EL (cell line): ENCODE measurements at places on chromosomes 12 and 14.

DNA sequence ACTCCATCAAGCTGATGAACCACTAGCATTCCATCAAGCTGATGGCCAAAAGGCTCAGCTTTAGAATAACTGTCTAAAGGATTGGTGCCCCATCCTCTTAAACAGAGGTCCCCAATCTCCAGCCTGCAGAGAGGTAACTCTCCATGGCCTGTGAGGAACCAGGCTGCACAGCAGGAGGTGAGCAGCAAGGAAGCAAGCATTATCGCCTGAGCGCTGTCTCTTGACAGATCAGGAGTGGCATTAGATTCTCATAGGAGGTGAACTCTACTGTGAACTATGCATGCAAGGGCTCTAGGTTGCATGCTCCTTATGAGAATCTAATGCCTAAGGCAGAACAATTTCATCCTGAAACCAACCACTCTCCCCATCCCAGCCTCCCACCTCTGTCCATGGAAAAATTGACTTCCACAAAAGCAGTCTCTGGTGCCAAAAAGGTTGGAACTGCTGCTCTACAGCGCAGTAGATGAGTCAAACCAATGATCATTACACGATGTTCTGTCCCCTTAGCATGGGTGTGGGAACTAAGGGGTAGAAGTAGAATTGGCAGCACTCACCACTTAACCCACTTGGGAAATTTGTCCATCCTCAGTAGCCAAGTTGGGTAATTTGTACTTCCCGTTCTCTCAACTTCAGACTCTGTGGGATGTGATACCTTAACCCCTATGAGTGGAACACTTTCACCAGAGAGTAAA is 66.9 kb downstream of the ANKS1B start:
- no peak for DNase-seq

DNA sequence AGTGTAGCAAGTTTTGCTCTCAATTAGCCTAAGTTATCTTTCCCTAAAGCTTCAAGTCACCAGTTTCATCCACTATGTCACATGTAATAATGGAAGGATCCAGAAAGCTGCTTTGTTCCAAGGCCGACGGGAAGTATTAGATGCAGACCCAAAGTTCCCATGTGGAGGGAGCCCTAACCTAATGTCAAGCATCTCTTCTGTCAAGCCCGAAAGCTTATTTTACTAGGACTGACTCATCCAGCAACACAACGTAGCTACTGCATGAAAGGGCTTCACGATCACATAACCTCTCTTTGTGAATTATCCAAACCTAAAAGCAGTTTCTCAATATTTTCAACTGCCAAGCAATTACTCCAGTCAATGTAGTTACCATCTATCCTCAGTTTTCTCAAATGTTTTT is 133.4 kb downstream of the SLC6A15 start:
- no peak for DNase-seq

GRCh38 chr12:127822809-127823411 is 444.1 kb upstream of the TMEM132C start:
- DNase-seq, result no peak

DNA sequence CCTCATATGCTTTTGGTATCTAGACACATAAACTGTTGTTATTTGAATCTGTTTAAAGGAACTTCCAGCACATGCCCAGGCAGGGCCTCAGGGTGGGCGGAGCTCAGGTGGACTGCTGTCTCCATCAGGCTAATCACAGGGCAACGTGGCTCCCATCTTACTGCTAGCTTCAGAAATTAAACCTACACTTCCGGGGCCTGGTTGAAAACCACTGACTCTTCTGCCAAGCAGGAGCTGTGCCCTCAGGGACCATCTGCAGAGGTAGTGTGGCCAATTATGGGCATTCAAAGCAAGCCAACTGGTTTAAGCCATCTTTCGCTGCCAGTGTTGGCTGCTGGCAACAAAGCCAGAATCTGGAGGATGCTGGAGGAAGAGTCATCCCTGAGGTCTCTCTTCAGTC is 97.5 kb downstream of the TMX1 start:
- no peak for DNase-seq

GRCh38 chr12:26648584-26648983 is 184.4 kb downstream of the ITPR2 start:
- DNase-seq, result peak; percentile 93

GRCh38 chr14:72603639-72604038 is 290.3 kb downstream of the DPF3 start:
- peak; percentile 23 for DNase-seq

DNA sequence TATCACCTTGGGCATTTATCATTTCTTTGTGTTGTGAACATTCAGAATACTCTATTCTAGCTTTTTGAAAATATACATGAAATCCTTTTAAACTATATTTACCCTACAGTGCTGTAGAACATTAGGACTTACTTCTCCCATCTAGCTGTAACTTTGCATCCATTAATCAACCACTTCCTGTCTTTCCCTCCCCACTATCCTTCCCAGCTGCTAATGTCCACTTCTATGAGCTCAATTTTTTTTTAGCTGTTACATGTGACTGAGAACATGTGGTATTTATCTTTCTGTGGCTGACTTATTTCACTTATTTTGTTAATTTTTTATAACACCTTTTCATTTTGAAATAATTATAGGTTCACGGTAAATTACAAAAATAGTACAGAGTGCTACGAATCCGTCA is 136.0 kb downstream of the LMNTD1 start:
- DNase-seq, result no peak

DNA sequence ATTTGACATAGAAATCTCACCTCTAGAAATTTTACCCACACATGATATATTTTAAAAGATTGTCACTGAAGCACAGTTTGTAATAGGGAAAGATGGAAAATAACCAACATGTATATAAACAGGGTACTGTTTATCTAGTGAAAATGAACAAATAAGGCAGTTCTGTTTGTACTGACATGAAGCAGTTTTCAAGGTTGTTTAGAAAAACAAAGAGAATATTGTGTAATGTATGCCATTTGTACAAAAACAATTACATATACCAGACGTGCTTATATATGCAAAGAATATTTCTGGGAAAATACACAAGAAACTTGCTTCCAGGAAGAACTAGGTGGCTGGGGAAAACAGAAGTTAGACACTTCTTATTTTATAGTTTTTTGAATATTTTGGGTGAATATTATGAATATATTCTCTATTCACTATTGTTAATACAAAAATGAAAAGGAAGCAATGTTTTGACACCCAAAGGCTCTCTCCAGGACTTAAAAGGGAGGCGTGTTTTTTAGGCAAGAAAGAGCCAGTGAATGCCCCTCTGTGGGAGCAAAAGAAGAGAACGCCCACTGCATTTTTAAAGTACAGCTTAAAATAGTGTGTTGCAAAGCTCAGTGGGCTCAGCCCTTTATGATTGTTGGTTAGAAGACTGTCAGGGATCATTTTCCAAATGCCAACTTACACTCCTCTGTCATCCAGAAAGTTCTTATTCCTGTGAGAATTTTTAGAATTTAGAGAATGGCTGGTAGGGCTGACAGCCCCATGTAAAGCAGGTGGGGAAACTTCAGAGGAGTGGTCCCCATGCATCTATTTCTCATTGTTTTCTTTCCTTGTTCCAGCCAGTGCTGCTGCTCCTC is 59.6 kb upstream of the FERMT2 start:
- DNase-seq, result no peak

DNA sequence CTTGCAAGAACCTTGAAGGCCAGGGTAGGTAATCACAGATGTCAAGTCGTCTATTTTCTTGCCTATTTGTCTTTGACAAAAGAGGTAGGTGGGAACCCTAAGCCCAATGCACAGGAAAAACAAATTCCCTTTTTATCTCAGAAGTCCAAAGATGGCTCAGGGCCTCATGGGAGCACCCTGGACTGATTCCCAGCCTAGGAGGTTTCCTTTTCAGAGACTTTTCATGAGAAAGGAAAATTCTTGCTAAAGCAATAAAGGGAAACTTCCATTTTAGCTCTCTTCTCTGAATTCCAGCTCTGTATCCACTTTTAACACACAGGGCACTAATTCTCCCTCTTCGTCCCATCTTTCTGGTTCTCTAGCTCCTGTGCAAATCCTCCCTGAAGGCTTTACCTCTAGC is 1.2 kb downstream of the ZNF641 start:
- DNase-seq, result no peak

DNA sequence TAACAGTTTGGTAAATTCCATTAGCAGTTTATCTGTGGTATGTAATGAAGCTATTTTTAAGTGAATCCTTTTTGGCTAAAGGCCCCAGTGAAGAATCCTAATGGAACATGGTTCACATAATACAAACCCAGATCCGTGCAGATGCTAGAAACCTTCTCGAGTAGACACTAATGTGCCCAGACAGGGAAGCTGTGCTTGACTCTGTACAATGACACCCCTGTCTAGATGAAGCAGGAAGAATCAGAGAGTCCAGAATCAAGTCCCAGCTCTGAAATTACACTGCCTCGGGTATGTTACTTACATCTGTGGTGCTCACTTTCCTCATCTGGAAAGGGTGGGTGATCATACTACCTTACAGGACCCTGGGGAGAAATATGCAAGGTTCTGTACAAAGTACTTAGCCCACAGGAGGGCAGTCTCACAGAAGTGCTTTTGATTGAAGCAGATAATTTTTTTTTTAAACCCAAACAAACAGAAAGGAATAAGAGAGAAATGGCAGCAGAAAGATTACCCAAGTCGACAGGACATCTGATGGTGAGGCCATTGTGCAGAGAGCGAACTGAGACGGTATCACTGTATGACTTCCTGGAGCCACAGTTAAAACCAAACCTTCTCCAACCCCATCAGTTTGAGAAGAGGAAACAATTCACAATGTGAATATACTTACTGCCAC is 8.5 kb downstream of the CRACR2A start:
- no peak for DNase-seq

DNA sequence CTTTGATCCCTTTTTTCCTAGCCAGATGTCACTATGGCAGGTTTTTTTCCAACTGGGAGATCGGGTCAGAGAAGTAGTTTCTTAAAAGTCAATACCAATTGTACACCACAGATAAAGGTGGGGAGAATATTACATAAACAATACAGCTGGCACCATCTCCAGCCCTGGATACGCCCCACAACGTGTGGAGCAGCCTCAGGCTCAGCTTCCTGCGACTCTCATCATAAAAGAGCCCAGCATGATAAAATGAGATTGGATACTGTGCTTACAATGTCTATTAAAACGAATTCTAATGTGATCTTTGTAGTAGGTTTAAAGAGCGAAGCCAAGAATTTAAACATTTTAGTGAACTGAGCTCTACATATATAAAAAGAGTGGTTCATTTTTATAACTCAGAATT is 21.5 kb downstream of the EFCAB11 start:
- no peak for DNase-seq

GRCh38 chr12:90253136-90253535 is 544.5 kb upstream of the ATP2B1 start:
- DNase-seq, result no peak

- peak; percentile 25 for DNase-seq
Measured at GRCh38 chr12:102479099-102479885, 1.1 kb downstream of the IGF1 start.

- peak; percentile 29 for DNase-seq
Measured at GRCh38 chr12:62006076-62006732, 254.0 kb upstream of the USP15 start.

- peak; percentile 68 for DNase-seq
Measured at GRCh38 chr14:54450535-54450934, 9.4 kb upstream of the CNIH1 start.
